ENCODE measurements at places on chromosomes 4 and X.

GRCh38 chr4:180751009-180751408, 1492.2 kb upstream of the TENM3 start:
- no peak for DNase-seq

DNA sequence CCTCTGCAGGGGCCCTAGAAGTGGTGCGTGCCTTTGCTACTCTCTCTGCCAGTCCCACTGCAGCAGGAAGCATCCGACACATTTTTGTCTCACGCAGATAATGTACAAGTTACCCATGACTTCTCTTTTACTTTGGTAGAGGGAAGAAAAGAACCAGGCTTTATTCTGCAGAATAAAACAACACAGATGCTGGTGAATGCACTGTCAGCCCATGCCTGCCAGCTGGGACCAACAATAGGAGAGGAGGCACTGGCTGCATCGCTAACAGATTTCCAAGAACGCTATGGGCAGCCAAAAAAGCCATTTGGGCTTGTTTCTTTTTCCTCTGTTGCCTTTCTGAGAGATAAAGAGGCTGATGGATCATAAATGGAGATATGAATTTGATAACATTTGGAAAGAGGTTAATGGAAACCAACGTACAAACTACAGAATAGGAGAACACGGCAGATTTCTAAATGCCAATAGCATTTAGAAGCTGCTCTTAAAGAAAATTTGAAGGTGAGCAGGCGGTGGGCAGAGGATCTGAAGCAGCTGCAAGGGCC, 47.5 kb upstream of the IGFBP7 start:
- no peak for DNase-seq

- no peak for DNase-seq
These were observed 32.3 kb downstream of the AFF1 start for GRCh38 chr4:86967073-86967472.

- DNase-seq = no peak
These were observed 470.8 kb downstream of the NKX6-1 start for GRCh38 chr4:84028340-84028739.

GRCh38 chr4:76943129-76943620, 6.4 kb upstream of the SEPTIN11 start:
- no peak for DNase-seq

DNA sequence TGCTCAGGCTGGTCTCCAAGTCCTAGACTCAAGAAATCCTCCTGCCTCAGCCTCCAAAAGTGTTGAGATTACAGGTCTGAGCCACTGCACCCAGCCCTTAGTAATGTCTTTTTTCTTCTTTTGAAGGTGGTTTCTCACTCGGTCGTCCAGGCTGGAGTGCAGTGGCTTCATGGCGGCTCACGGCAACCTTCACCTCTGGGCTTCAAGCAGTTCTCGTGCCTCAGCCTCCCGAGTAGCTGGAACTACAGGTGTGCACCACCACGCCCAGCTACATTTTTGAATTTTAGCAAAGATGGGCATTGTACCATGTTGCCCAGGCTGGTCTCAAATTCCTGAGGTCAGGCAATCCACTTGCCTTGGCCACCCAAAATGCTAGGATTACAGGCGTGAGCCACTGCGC, 32.3 kb upstream of the ASMTL start:
- no peak for DNase-seq

DNA sequence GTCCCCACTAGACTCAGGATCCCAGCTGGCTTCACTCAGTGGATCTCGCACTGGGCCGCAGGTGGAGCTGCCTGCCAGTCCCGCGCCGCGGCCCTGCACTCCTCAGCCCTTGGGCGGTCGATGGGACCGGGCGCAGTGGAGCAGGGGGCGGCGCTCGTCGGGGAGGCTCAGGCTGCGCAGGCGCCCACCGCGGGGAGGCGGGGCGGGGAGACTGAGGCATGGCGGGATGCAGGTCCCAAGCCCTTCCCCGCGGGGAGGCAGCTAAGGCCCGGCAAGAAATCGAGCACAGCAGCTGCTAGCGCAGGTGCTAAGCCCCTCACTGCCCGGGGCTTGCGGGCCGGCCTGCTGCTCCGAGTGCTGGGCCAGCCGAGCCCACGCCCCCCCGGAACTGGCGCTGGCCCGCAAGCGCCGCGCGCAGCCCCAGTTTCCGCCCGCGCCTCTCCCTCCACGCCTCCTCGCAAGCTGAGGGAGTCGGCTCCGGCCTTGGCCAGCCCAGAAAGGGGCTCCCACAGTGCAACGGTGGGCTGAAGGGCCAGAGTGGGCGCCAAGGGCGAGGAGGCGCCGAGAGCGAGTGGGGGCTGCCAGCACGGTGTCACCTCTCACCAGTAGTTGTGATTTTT, 1038.0 kb downstream of the PCDH19 start:
- no peak for DNase-seq

DNA sequence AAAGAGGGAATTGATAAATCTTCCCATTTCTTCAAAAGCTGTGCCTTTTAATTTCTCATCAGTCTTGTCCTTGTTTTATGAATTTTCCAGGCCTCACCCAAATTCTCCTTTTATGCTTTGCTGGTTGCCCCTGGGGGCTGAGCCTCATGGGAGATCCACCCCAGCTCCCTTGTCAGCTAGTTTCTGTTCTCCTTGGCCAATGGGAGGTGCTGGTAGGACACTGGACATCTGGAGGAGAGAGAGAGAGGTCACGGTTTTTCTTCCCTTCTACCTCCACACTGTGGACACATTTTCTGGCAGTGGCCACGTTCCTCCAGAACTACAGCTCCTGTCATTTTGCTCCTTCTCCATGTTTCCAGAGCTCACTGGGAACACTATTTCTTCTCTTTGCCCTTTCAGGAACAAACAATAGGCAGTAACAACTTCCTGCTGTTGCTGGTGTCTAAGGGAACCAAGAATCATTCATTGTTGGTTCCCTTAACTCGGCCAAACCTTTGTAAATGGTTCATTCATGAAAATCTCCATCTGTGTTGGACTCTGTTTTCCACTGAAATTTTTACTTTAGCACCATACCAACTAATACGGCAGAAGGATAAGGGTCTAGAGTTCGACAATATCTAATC, 334.5 kb downstream of the GPAT3 start:
- DNase-seq = no peak

DNA sequence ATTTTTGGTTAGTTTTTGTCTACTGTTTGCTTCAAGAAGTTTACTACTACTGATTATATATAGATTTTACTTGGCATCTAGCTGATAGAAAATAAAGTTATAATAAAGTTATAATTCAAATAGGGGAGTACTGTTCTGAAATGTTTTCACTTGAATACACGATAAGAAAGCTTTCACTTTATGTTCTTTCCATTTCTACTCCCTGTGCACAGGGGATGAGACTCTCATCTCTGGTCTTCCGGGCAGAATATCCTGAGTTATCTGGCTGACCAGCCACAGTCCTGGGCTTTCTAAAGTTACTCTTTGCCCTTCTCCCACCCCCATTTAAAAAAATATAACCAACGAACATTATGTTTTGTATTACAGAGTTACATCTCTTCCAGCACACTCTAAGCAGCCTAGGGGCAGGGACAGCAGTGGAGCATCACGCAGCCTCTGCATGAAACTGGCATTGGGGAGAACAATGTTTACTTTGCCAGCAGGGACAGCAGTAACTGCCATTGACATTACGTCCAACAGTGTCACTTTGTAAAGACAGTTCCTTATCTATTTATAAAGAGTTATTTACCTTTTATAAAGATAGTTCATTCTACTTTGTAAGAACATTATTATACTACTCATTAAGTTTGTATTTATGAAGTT, 64.3 kb downstream of the METTL14 start:
- DNase-seq = no peak

DNA sequence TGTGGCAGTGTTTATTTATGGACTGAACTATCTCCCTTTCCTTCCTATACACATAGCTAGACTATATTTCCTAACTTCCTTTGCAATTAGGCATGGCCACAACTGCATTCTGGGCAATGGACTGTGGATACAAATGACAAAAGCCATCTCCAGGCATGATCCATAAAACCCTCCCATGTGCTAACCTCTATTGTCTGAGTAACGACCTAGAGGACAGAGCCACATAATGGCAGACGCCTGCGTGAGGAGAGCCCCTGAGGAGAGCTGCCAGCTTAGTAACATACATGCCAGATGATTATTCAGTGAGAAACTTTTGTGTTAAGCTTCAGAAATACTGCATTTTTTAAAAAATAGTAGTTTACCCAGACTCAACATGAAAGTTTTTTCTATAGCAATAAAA, 142.9 kb downstream of the ADGRA3 start:
- no peak for DNase-seq

DNA sequence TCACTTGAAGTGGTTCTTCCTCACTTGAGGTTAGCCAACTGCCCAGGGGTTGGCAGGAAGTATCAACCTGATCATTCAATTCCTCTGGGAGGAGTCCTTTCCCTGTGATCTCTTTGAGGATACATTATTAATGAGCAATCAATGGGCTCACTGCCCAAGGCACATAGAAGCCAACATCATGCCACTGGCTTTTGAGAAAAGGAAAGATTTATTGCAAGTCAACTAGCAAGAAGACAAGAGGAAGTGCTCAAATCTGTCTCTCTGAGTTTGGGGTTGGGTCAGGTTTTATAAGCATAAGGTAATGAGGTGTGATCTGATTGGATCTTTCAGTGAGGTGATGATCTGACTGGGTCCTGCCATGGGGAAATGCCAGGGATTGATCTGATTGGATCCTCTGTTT, 39.6 kb downstream of the FGFBP1 start:
- DNase-seq = no peak

GRCh38 chr4:119268466-119268865, 53.5 kb downstream of the FABP2 start:
- DNase-seq = no peak

DNA sequence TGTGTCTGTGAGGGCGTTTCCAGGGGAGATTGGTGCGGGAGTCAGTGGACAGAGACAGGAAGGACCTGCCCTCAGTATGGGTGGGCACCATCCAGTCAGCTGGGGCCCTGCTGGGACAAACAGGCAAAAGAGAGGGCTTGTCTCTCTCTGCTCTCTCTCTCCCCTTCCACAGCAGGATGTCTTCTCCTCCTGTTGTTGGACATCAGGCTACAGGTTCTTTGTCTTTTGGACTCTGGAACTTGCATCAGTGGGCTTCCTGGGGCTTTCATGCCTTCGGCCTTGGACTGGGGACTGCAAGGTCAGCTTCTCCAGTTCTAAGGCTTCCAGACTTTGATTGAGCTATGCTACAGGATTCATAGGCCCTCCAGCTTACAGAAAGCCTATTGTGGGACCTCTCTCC, 59.6 kb downstream of the ADGRA3 start:
- no peak for DNase-seq

- no peak for DNase-seq
These were observed 59.0 kb downstream of the ANXA10 start for GRCh38 chr4:168151327-168151726.

DNA sequence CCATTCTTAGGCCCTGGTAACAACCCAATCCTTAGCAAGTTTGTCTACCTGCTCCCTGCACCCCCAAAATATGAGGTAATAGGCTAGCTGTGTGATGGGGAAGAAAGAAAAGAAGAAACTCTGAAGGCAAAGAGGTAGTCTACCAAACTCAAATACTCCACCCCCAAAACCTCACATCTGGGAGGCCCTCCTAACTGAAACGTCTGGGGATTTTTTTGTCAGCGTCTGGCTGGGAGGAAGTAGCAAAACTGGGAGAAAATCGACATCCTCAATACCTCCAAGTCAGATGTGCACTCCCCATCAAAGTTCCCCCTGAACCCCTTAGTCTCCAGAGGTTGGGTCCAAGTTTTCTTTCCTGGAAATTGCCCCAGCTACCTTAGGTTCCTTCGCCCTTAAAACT, 1.0 kb downstream of the LAMP2 start:
- DNase-seq = no peak

- DNase-seq = no peak
These were observed 1.6 kb upstream of the HADH start for GRCh38 chr4:107987916-107988762.

GRCh38 chrX:128769495-128769894, 717.3 kb upstream of the ACTRT1 start:
- no peak for DNase-seq

DNA sequence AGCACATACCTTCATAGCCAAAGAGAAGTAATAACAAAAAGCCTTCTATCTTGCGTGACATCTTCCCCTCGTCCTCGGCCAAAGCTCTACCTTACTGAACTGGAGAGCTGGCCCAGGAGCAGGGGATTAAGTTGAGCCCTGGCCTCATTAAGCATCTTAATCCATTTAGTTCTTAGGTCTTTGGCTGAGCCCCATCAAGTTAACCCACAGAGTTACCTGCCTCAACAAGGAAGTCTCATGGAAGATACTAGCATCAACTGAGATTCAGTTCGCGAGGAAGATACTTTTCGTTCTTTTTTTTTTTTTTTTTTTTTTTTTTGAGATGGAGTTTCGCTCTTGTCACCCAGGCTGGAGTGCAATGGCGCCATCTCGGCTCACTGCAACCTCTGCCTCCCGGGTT, at the start of gene RS1:
Gene RS1, minus strand, starts transcription at position 101 of the 400 bp plus-strand sequence. Its CDS starts 40 bp downstream, at position 61.
- no peak for DNase-seq

Data from NCI-H1105 (cell line).